Retinal pigment epithelial cell (primary cell): ENCODE measurements at places on chromosomes 16 and 17.

GRCh38 chr17:81397314-81398175 lies 2.3 kb downstream of the BAHCC1 start:
- no peak for DNase-seq

GRCh38 chr17:2647957-2648356 lies 54.5 kb downstream of the PAFAH1B1 start:
- DNase-seq: no peak

GRCh38 chr16:24984903-24985675 lies 30.1 kb downstream of the ARHGAP17 start:
- DNase-seq: no peak

- DNase-seq: no peak
Observed at GRCh38 chr17:76492989-76493501, 8.2 kb downstream of the RHBDF2 start.

DNA sequence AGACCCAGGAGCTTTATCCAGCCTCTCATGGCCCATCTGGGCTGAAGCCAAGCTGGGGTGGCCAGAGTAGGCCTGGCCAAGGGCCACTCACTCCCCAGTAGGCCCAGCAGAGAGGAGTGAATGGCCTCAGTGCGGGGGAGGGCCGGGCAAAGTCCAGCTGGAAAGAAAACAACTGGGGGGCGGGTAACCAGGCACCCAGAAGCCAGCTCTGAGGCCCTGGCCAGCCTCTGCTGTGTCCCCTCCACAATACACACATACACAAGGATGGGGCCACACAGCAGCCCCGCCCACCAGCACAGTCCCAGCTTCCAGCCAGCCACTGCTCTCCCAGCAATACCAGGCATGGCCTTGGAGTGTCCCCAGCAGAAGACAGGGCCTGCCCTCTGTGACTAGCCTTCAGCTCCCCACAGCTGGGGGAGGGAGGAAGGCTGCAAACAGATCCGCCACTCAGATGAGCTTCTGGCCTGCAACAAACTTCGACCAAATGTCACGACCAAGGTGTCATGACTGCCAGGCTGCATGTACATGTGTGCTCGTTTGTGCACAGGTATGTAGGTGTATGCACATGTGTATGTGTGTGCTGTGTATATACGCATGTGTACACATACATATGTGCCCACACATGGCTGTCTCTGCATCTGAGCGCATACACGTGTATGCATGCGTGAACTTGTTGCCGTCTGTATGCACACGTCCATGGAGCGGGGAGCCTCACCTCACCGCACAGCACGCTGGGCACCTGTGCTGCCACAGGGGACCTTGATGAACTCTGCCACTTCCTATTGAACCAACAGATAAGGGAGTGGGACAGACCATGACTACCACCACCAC lies 5.0 kb downstream of the CARHSP1 start:
- no peak for DNase-seq
